Body of pancreas (tissue), 4 donors: ENCODE measurements at places on chromosomes 6 and 20. TPM values are rescaled to one million over a fixed set of nuclear protein-coding genes. Genes with fewer than 3 reads are reported as not detected.

- DNase-seq: no peak
These were observed 28.6 kb downstream of the PPARD start for GRCh38 chr6:35370785-35371493.

EYA4 gene
- 0.26 TPM for total RNA-seq

FRK gene
- total RNA-seq: 7.9 TPM

DNA sequence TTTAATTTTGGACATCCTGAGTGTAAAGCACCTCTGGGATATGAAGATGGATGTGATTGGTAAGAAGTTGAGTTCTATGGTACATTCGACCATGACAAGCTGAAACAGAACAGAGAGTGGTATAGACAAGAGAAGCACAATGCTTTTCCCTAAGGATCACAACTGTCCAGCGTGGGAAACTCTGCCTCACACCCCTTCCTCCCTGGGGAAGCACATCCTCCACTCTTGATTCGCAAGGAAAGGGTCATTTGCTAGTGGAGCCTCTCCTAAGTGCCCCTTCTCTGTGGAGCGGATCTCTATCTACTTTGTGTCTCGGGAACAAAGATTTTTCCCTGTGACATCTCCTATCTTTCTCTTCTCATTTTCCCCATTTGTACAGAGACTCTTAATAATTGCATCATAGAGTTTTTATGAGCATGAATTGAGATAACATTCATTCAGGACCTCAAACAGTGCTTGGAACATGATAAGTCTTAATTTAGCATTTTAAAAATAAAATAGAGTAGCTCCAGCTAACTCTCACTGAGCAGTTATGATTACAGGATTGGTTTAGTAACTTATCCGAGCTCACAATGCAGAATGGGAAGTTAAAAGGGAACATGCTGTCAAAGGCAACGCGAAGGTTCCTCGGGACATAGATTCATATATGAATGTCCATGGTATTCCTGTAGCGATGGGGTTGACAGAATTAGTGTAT is 775.2 kb downstream of the C6orf118 start:
- DNase-seq: no peak

SLC44A4 gene
- 7.3 TPM for total RNA-seq

GRCh38 chr6:37514321-37514771 is 14.7 kb upstream of the CCDC167 start:
- DNase-seq: no peak
